Kidney (tissue), 22 donors: ENCODE measurements at places on chromosomes 13 and 19.

- no peak for DNase-seq
These were observed 36.6 kb downstream of the MYH14 start for GRCh38 chr19:50239921-50240590.

DNA sequence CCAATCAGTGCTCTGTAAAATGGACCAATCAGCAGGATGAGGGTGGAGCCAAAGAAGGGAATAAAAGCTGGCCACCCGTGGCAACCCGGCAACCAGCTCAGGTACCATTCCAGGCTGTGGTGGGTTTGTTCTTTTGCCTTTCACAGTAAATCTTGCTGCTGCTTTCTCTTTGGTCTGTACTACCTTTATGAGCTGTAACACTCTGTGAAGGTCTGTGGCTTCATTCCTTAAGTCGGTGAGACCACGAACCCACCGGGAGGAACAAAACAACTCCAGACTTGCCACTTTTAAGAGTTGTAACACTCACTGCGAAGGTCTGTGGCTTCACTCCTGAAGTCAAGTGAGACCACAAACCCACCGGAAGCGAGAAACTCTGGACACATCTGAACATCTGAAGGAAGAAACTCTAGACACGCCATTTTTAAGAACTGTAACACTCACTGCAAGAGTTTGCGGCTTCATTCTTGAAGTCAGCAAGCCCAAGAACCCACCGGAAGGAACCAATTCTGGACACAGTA, 16.5 kb upstream of the SPACA6 start:
- no peak for DNase-seq

DNA sequence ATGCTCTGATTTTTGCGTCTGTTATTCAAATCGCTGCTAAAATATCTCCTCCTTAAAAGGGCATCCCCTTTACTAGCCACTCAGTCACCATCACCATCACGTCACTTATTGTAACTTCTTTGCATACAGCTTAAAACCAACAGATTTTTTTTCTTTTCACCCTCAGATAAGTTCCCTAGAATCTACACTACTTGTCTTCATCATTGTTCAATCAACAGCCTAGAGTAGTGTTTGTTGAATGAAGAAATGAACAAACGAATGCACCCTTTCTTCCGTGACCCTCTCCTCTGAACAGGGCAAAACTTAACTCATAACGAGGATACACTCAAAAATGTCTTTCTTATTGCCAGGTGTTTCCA, 1.1 kb upstream of the AKAP11 start:
- no peak for DNase-seq

- DNase-seq, result no peak
These were observed 2.7 kb downstream of the MAB21L1 start for GRCh38 chr13:35473802-35474201.

- DNase-seq, result no peak
These were observed 1464.5 kb upstream of the SLC10A2 start for GRCh38 chr13:104530741-104531140.

DNA sequence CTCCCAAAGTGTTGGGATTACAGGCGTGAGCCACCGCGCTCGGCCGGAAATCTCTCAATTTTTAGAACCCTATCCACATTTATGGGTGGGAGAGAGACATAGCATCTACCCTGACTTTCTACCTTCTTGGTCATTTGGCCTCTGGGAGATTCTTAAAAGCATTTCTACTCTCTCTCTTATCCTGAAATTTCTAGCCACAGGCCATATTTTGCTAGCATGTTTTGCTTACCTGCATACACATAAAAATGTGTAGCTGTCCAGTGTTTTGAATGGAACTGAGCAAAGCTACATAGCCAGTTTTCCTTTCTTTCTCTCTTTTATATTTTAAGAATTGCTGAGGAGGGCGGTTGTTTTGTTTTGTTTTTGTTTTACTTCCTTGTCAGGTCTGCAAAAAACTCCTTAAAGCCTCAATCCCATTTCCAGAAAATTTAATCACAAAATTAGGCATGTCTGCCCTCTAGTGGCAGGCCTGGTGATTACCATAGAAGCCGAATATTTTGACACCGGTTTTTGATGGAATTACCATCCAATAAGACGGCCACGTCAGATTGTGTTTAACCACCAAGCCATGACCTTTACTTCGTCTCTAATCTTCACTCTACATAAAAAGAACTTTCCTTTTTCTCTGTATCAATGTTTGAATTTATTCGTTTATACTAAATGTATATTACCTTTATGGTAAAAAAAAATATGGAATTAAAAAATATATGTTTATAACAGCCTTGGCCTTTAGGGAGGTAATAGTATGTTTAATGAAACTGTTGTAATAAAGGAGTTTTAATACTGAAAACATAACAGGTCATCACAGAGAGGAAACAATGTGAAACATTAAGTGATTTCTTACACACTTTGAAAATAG, 34.4 kb upstream of the OXGR1 start:
- peak; percentile 82 for DNase-seq

GRCh38 chr19:39270036-39270871, 2.1 kb downstream of the IFNL2 start:
- DNase-seq, result no peak

- DNase-seq, result no peak
These were observed 5.3 kb downstream of the DYRK1B start for GRCh38 chr19:39828654-39829032.

DNA sequence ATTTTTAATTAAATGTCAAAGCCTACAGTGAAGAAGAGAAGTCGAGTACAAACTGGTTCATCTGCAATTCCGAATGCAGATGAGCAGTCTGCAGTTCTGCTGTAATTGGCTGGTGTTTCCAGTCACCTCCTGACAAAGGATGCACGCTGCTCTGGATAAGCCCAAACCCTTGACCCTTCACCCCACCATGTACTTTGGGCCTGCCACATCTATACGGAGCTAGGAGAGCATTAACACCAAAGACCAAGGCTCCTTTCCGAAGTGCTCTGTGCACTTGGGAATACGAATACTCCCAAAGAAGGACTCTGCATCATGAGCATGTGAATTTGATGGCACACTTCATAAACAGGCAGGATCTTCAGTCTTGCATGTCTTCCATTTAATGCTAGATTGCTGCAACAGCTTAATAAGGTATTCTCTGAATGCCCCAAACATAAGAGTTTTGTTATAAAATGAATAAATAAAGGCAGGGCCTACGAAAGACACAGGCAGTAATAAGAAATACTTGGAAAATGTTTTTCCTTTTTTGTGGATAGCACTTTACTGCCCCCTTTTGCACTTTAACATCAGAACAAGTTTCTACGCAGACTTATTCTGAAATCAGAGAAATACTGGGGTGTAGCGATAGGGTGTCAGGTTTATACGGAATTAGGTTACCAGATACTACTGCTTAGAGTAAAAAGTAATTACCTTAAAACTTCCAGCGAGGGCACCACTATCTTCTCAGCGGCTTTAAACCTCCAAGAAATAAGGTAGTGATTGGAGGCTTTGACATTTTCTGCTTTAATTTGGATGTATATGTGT, 15.0 kb downstream of the EFNB2 start:
- no peak for DNase-seq

DNA sequence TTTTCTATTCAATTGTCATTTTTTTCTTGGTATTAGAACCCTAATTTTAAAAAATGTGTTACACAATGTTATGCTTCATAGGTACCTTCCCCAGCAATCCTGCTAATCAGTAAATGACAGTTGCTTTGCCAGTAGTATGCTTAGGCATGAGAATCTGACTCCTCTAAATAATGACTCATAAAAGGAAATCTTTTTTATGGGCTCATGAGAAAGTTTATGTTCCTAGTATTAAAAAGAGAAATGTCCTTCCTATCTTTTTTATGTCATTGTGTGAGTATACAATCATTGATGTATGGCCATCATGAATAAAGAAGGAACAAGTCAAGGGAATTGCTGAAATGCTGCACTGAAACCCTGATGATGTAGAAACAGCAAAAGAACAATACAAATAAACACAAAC, 1237.7 kb upstream of the PCDH20 start:
- no peak for DNase-seq

GRCh38 chr19:34411216-34411615, 7.0 kb downstream of the PDCD2L start:
- DNase-seq, result no peak

DNA sequence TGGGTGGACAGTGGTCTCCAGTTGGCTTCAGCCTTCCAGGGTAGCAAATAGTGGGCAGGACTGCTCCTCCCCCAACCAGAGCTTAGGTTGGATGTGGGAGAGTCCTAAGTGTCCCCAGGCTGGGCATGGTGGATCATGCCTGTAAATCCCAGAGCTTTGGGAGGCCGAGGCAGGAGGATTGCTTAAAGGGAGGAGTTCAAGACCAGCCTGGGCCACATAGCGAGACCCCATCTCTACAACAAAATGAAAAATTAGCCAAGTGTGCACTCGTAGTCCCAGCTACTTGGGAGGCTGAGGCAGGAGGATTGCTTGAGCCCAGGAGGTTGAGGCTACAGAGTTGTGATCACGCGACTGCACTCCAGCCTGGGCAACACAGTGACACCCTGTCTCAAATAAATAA, 7.4 kb downstream of the RRAS start:
- DNase-seq, result no peak
